Activated CD4-positive, alpha-beta memory T cell treated with anti-CD3 and anti-CD28 coated beads for 36 hours (primary cell): ENCODE measurements at places on chromosomes 3 and 15.
A peak's percentile ranks its signal among the peaks of the same experiment; 100 is the strongest.

- no peak for DNase-seq
These were observed 1.5 kb downstream of the ITGB5 start for GRCh38 chr3:124885466-124886167.

DNA sequence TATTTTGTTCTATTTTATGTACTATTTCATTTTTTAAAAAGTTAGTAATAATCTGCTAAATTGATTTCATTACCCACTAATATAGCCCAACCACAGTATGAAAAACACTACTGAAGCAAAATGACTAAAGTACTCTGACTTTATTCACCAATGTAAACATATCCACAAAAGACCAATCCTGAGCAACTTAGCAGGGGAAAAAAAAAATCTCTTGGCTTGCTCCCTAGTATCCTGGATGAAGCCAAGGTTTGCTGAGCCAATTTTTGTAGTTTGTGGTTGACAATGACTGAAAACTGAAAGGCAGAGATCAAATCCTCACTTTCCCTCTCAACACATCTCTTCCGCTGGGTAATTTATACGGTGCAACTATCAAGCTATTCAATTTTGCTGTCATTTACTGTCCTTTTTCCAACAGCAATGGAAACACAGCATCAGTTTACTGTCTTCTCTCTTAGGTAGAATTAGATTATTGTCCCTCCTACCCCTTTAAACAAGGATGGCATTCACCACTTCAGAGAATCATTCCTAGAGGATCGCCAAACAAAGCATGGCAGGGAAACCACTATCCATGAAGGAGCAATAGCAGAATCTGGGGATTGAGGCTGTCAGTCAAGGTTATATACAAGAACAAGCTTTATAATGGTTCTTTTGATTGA is 149.7 kb downstream of the THRB start:
- no peak for DNase-seq

- no peak for DNase-seq
These were observed 315.9 kb downstream of the FEZF2 start for GRCh38 chr3:62057339-62058047.

DNA sequence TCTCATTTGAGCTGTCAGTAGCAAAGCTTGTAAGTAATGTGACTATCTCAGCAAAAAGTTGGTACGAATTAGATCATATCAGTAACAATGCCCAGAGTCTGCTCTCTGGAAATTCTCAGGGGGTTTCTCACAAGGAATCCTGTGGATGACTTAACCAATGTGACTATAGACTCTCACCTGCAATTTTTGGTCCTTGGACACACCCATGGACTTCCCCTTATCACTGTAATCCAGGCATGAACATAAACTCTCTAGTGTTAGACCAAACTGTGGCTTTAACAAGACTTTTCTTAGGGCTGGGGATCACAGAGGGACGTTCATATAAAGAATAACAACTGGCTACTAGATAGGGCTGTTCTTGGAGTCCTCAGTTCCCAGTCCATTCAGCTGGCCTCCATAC is 3.9 kb upstream of the ZNF80 start:
- DNase-seq, result no peak

- DNase-seq, result peak; percentile 56
These were observed 675 bp downstream of the RBM15B start for GRCh38 chr3:51391566-51392354.

- no peak for DNase-seq
These were observed at the start of gene LRRC3B for GRCh38 chr3:26622621-26623418. Gene LRRC3B (plus strand): TSS chr3:26622772. CDS start chr3:26709673, 86,901 bp downstream.

GRCh38 chr15:90221246-90221900 is 12.4 kb downstream of the CIB1 start:
- DNase-seq, result peak; percentile 51

DNA sequence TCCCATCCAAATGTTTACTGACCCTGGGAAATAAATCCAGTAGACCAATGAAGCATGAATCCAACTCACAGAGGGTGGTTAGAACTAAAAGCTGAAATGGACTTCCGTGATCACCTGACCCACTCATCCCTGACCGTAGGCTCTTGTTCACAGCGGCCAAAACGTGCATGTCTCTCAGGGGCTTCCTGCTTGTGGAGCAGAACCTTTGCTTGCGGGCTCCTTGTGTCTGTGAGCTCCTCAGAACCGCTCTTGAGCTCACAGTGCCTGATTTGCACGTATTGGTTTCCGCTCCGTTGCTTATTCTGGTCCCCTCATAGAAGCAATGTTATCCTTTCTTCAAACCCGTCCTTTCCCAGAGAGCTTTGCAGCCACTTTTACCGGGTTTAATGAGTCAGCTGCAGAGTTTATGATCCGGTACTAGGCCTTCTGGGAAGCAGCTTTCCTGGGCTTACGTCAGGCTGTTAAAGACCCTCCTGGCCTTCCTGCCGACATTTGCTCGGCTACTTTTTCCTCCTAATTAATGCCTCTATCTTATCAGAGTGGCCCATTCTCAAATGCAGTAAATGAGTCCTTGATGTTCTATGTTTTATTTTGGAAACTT is 35.4 kb downstream of the LIPC start:
- DNase-seq, result no peak

DNA sequence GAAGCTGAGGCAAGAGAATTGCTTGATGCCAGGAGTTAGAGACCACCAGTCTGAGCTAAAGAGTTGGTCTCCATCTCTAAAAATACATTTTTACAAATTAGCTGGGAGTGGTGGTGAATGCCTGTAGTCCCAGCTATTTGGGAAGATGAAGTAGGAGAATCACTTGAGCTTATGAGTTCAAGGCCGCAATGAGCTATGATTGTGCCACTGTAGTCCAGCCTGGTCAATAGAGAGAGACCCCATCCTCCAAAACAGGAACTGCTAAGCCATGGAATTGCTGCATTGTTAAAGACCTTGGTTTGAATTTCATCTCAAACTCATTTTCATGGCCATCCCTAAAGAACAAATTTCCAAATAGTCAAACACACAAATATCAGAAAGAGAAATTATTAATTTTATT is 113.9 kb upstream of the AGTR1 start:
- DNase-seq, result no peak

- DNase-seq, result no peak
These were observed 77.2 kb upstream of the TRPM1 start for GRCh38 chr15:31178705-31179104.

DNA sequence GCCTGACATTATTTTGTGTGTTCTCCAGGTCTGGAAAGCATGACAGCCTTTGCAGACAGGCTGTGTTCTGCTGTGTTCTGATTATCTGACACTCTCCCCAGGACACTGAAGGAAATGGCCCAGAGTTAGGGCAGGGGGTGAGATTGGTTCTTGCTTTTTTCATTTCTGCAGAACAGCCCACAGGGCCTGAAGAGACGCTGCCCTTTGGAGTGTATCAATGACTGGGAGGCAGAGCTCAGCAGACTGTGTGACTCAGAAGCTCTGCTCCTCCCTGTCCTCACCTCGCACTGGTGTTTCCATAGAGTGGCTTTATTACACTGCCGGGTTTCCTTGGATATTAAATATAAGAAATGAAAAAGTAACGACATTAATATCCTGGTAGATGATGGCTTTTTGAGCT is 523.6 kb downstream of the NTRK3 start:
- DNase-seq, result no peak

DNA sequence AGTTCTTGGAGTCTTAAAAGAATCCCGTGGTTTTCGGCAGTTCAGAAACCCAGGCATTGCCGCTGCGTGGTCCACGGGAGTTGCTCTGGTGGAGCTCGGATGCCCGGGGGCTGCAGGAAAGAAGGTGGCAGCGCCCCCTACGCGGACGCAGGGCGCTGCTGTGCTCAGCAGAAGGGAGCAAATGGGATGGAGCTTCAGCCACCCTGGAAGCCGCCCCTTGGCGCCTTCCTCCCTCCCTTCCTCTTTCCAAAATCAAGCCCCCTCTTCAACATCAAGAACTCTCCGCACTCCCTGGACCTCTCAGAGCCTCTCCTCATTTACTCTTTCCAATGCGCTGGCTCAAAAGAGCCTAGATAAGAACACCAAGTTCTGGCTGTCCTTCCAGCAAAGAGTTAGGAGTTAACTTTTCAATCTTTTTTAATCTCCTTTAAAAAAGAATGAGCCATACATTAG is 880 bp upstream of the CHRNA7 start:
- DNase-seq, result no peak

DNA sequence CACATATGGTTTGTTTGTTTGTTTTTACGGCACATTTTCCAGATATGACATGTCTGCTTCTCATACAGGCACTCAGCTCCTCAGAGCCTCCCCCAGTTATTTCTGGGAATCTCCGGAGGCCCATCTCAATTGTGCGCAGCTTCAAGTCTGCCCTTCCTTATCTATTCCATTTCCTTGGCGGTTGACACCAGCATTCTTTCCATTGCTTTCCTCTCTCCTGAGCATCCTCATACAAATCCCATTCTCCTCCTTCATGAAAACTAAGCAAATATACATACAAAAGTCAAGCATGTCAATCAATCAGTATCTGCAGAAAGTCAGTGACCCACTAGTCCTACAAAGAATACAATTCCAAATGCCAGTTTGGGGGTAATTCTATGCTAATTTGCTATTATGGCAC is 166.7 kb downstream of the SQOR start:
- no peak for DNase-seq

DNA sequence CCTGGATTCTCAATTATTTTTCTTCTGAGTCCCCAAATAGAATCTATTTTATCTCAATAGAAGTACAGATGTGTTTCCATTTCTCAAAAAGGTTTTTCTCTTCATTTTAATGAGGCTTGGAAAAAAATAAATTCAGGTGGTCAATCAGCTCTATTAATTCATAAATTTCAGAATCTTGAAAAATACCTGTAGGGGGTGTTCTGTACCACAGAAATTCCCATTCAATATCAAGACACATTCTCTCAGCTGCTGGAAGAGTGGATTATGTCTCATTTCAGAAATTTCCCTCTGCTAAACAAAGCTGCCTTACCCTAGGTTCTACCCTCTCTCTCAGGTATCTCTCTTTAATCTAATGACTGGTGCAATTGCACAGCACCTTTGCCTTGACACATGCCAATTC is 1121.2 kb downstream of the SI start:
- DNase-seq, result no peak

GRCh38 chr3:186640473-186640818 is 247 bp downstream of the FETUB start:
- no peak for DNase-seq

DNA sequence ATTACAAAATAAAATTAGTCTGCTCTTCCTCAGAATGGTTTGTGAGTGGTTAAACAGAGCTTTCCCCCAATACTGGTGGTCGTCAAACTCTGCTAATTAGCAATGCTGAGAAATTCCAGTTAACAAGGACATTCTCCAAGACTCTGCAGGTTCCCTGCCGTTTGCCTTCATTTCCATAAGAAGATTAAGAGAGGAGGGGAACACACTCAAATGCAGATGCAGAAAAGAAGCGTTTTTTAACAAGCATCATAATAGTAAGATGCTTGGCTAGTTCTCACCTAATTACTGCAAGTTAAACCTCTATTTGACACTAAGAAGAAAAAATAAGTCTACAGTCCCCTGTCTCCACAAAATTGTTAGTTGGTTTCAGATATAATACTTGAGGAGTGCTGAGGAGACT is 3.7 kb upstream of the SOX2 start:
- DNase-seq, result no peak

GRCh38 chr15:85871545-85871944 is 76.8 kb upstream of the KLHL25 start:
- no peak for DNase-seq

- peak; percentile 14 for DNase-seq
These were observed 1.6 kb upstream of the FOXP1 start for GRCh38 chr3:71585131-71585530.

- DNase-seq, result no peak
These were observed 267.5 kb downstream of the OCA2 start for GRCh38 chr15:27831384-27832236.
